ENCODE measurements at places on chromosomes 12 and 14. TPM values are rescaled to one million over a fixed set of nuclear protein-coding genes. Genes with fewer than 3 reads are reported as not detected.

DNA sequence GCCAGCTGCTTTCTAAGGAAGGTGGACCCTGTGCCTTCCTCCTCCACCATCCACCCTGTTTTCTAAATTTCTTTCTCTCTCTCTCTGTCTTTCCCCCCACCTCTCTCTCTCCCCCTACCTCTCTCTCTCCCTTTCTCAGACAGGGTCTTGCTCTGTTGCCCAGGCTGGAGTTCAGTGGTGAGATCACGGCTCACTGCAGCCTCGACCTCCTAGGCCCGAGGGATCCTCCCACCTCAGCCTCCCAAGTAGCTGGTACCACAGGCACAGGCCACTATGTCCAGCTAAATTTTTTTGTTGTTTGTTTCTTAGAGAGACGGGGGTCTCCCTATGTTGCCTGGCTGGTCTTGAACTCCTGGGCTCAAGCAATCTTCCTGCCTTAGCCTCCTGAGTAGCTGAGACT lies 59.8 kb upstream of the STON2 start:
- H3K4me3 ChIP-seq: no peak overlapping the region
- no peak for DNase-seq
- H3K36me3 ChIP-seq: no peaks in the 10 kb centered on the region
- H3K27ac ChIP-seq: no peak overlapping the region
- H3K27me3 ChIP-seq: no peaks in the 10 kb centered on the region

DNA sequence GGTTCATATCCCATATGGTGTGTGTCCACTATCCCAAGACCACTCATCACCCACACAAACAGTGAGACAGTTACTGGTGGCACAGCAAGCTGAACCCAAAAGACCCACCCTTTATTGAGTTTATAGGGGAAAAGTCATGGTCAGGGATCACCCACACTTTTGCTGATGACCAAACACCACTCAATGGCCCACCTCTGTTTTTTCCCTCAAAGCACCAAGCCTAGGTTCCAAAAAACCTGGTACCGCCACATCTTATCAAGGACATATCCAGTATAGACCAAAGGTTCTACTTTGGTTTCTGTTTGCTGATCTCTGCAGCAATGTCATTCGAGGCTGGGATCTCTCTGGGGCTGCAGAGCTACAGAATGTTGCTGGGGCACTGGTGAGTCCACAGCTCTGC lies 19.7 kb upstream of the OR6S1 start:
- no peaks in the 10 kb centered on the region for H3K36me3 ChIP-seq
- no peaks in the 10 kb centered on the region for H3K27me3 ChIP-seq
- H3K4me3 ChIP-seq: no peak overlapping the region
- DNase-seq: no peak
- H3K27ac ChIP-seq: no peak overlapping the region

DNA sequence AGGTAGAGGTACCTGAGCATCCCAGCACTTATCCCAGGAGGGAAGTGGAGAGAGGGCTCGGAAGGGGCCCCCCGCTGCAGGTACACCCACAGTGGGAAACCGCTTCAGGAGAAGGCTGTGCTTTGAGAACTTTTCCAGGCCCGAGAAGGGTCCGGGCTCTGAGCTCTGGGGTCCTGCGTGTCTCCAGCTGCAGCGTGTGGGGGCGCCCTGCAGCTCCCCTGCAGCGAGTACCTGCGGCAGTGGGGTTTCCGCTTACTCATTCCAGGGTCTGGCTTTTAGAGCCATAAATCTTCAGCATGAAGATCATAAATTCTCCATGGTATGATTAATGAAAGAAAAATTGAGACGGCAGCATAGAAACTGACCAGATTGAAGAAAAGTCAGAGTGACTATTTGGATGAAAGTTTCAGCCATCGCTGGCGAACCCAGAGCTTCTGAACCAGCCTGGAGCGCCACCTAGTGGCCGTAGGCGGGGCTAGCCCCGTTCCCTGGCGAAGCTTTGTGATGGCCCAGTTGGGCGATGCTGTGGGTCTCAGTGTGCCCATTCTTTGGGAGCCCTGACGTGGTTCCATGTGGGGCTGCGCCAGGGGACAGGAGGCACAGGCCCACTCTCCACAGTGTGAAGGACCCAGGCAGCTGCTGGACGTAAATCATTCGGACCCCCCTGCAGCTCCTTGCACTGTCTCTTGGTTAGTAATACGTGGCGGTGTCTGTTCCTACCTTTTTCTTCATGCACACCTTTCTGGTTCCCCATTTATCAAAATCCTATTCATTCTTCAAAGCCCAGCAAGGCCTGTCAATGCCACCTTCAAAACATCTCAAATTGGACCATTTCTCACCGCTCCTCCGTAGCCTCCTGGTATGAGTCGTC lies 198.2 kb downstream of the TSPAN9 start:
- H3K4me3 ChIP-seq: no peak overlapping the region
- H3K4me1 ChIP-seq: peaks cover 28% of the 10 kb centered on the region
- no peaks in the 10 kb centered on the region for H3K36me3 ChIP-seq

DNA sequence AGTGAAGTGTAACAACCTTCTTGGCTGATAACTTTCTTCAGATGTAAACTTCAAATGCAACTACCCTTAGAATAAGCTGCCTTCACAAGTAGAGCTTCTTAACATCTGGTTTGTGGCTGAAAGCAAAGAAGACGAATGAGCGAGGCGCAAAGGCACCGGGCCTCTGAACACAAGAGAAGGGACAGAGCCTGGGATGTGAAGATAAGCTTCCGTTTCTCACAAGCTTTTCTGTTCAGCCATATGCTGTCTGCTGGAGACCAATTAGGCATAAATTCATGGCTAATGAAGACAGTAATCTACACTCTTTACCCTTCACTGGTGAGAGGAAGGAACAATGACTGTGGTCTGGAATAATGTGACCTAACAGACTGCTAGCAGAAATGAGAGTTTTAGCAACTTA lies 195.2 kb downstream of the ATXN7L3B start:
- no peak for DNase-seq
- no peaks in the 10 kb centered on the region for H3K4me1 ChIP-seq
- no peaks in the 10 kb centered on the region for H3K27me3 ChIP-seq
- H3K36me3 ChIP-seq: no peaks in the 10 kb centered on the region
- H3K27ac ChIP-seq: no peak overlapping the region

- H3K27me3 ChIP-seq: no peaks in the 10 kb centered on the region
- no peak overlapping the region for H3K4me3 ChIP-seq
- no peaks in the 10 kb centered on the region for H3K4me1 ChIP-seq
- no peak overlapping the region for H3K27ac ChIP-seq
- no peak for DNase-seq
Measured at GRCh38 chr12:24698972-24699371, 249.9 kb downstream of the BCAT1 start.

DNA sequence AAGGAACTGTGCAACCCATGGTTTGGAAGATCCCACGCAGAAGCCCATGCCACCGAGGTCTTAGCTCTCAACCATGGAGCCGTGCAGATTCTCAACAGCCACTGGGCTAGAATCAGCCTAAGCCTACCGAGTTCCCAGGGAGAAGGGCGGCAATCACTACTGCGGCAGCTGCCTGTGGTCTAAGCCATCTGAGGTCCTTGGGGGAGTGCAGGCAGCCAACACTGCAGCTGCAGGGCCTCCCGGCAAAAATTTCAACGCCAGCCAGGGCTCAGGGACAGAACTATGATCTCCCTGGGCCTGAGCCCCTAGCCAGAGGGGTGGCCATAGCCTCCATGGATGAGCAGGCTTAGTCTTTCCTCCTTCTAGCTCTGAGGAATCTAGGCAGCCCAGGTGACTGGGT lies 156.8 kb upstream of the CLEC14A start:
- H3K27ac ChIP-seq: no peak overlapping the region
- DNase-seq: no peak
- no peaks in the 10 kb centered on the region for H3K4me1 ChIP-seq
- no peak overlapping the region for H3K4me3 ChIP-seq
- H3K27me3 ChIP-seq: no peaks in the 10 kb centered on the region

- no peaks in the 10 kb centered on the region for H3K27me3 ChIP-seq
- no peak overlapping the region for H3K4me3 ChIP-seq
Measured at GRCh38 chr14:28142400-28143015, 624.1 kb upstream of the FOXG1 start.

DNA sequence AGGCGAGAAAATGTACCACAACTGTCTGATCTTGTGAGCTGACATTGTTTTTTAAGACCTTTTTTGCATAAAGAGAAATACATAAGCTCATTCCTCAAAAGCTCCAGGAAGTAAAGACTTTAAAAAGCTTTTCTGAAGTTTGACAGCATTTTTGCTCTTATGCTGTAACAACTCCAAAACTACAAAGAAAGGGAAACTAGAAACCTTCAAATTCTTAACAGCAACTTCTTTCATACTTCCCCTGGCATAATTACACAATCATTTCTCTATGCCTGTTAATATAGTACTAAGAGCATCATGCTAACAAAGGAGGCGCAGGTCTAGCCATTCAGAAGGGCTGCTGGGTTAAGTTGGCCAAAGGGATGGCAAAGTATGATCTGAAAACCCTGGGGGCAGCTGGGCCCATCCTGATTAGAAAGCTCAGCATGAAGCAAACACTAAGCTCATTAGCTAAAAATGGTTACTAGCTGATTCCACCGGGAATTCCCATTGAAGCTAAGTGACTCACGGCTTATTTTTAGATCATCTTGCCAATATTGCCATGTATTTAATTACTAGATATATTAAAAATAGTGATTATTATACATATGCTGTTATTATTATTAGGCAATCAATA lies 26.1 kb upstream of the ANP32D start:
- DNase-seq: no peak
- H3K4me1 ChIP-seq: peaks cover 5% of the 10 kb centered on the region
- H3K27me3 ChIP-seq: no peaks in the 10 kb centered on the region
- no peaks in the 10 kb centered on the region for H3K36me3 ChIP-seq
- no peak overlapping the region for H3K27ac ChIP-seq

GRCh38 chr14:50615552-50615951 lies 52.6 kb downstream of the SAV1 start:
- H3K27me3 ChIP-seq: no peaks in the 10 kb centered on the region
- no peak overlapping the region for H3K27ac ChIP-seq
- H3K4me1 ChIP-seq: no peaks in the 10 kb centered on the region
- H3K4me3 ChIP-seq: no peak overlapping the region
- no peak for DNase-seq
- H3K36me3 ChIP-seq: no peaks in the 10 kb centered on the region

The RNASE4 gene
- total RNA-seq: 4.2 TPM

The PPP2R3C gene
- total RNA-seq: 15.4 TPM
